ENCODE measurements at places on chromosomes 11 and 22.

DNA sequence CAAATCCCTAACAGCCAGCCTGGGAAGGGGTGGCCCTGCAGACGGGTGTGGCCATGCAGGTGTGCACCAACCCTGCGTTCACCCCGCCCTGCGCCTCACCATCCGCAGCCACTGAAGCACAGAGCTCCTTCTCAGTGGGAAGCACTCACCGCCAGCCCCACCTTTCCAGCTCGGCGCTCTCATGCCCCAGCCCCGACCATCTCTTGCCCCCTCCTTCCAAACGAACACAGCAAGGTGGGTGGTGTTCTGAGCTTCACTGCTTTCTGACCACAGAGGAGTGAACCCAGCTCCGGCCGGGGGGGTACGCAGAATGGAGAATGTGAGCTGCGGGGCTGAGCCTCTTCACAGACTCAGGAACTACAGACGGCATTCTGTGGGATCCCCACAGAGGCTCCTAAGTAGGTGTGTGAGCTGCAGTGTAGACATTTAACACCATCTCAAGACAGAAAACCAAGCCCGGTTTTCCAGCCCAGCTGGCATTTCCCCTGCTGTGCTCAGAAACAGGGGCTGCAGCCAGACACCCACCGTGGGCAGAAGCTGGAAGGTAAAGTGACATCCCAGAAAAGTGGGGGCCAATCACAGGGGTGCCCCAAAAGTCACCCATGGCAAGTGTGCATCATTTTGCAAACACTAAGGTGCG lies 88.4 kb upstream of the RTL6 start:
- no peak for DNase-seq

DNA sequence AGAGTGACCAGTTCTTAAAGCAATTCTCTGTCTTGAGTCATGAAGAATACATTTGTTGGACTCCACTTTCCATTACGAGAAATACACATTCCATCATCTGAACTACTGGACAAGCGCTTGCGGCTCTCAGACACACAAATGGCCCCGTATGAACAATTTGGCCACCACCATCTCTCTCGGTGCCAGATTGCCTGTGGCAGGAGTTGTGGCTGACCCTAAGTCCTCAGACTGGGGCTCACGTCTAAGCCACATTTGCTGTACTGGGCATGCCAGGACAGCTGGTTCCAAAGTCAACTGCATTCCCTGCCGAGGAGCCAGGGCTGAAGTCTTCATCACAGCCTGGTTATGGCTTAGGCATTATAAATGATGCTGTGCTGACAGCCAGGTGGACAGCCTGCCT lies 227.5 kb downstream of the MIAT start:
- DNase-seq = no peak

- no peak for DNase-seq
Observed at GRCh38 chr22:37806409-37807333, 1.1 kb upstream of the GCAT start.

- DNase-seq = no peak
Observed at GRCh38 chr11:88041679-88042078, 133.6 kb downstream of the RAB38 start.

- no peak for DNase-seq
Observed at GRCh38 chr11:100863080-100863581, 176.0 kb downstream of the ARHGAP42 start.

- DNase-seq = peak; percentile 24
Observed at GRCh38 chr22:39241794-39242594, 2.8 kb downstream of the PDGFB start.

- DNase-seq = no peak
Observed at GRCh38 chr11:125114518-125114917, 3.1 kb upstream of the TMEM218 start.

DNA sequence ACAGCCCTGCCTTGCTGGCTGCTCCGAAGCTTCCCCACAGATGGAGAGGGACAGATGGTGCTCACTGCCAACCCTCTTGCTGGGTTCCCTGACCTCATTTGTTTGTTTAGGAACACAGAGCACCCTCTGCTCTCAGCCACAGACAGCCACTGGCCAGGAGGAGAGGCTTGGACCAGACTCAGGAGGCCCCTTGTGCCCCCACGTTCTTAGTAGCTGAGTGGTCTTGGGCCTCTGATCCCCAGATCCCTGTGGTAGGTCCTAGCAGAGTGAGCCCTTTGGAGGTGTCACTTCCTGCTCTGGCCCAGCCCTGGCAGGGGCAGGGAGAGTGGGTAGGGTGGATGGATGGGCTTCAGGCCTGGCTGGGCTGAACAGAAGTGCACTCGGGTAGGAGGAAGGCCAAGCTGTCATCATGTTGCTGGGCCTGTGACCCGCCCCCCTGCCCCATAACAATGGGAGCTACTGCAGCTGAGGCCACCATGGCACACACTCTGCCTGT lies 84.0 kb downstream of the DHCR7 start:
- DNase-seq = no peak

GRCh38 chr11:121999651-122000050 lies 116.4 kb downstream of the BLID start:
- DNase-seq = no peak

DNA sequence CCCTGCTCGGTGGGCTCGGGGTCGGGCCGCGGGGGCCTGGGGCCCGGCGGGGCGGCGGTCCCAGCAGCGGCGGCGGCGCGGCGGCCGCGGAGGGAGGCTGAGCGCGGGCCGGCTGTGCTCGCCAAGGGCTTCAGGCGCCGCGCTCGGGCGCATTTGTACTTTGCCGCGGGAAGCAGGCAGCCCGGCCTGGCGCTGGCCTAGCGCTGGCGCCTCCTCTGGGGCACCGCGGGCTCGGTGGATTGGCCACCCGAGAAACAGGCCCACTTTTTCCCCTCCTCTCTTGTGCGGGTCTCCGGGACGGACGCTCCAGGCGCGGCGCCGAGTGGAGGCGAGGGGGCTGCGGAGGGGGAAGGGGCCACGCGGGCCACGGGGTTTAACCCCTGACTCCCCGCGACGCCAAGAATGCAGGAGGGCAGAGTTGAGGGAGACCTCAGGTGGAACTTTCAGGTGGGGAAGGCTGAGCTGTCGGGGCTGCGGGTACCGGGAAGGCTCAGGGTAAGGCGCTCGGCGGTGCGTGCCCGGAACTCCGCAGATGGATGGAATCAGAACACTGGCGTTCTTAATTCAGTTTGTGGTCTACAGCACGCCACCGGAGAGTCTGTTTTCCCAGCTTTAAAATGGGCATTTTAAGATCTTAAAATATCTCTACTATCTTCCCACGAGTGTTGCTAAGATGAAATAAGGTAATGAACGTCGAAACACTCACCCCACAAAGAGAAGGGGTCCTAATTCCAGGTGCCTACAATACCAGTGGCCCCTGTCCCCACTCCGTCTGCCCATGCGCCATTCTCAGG lies at the start of gene CHRDL2:
TSS of gene CHRDL2 (minus strand) at position 126 of the 794 bp plus-strand sequence. CDS start 538 bp downstream, outside the sequence.
- no peak for DNase-seq

GRCh38 chr11:119316729-119317591 lies at the start of gene MCAM:
TSS of gene MCAM (minus strand) at chr11:119317130. CDS start at chr11:119317101, 29 bp downstream.
- DNase-seq = no peak

DNA sequence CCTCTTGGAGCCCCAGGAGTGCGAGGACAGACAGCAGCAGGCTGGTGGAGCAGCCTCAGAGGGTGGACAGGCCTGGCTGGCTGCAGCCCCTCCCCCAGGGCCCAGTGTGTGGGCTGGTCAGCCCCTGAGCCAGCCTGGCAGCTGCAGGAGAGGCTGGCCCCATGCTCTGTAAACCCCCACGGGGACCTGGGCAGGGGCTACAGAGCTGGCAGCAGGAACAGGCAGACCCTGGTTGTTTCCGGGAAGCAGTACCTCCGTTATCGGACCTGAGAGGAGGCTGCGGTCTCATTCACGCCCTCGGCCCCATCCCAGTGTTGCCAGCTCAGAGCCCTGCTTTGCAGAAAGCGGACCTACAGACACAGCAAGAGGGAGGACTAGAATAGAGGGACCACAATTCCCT lies 38.5 kb upstream of the COMT start:
- DNase-seq = no peak

GRCh38 chr11:29153078-29153477 lies 863.8 kb downstream of the KCNA4 start:
- no peak for DNase-seq

DNA sequence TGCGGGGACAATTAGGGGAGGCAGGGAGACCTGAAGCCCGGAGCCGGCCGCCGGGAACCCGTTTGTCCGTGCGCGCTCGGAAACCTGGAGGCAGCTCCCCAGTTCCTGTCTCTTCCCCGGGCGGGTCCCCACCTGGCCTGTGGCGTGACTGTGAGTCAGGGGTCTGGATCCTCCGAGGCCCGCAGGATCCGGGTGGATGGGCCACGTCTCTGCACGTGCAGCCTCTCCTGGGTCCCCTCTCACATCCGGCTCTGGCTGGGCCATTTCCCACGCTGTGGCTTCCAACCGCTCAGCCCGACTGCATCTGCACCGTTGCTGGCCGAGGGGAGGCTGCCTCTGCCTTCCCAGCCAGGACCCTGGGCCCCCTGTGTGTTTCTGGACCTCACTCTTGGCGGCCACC lies 14.8 kb upstream of the H19 start:
- no peak for DNase-seq

GRCh38 chr22:38348751-38349496 lies 31.7 kb upstream of the CSNK1E start:
- no peak for DNase-seq

DNA sequence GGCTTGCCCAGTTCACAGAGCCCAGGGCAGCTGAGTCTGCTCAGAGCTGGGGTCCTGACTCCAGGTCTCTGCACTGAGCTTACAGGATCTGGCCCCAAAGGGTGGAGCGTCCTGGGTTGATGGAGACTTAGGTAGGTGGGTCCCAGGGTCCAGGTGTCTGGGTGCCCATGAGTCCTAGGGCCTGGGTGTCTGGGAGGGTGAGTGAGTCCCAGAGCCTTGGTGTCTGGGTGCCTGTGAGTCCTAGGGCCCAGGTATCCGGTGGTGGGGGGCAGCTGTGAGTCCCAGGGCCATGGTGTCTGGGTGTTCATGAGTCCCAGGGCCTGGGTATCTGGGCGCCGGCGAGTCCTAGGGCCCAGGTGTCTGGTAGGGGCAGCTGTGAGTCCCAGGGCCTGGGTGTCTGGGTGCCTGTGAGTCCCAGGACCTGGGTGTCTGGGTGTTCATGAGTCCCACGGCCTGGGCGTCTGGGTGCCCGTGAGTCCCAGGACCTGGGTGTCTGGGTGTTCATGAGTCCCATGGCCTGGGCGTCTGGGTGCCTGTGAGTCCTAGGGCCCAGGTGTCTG lies 1505.6 kb downstream of the BRD1 start:
- no peak for DNase-seq

- no peak for DNase-seq
Observed at GRCh38 chr22:24504540-24504939, 9.4 kb downstream of the UPB1 start.

DNA sequence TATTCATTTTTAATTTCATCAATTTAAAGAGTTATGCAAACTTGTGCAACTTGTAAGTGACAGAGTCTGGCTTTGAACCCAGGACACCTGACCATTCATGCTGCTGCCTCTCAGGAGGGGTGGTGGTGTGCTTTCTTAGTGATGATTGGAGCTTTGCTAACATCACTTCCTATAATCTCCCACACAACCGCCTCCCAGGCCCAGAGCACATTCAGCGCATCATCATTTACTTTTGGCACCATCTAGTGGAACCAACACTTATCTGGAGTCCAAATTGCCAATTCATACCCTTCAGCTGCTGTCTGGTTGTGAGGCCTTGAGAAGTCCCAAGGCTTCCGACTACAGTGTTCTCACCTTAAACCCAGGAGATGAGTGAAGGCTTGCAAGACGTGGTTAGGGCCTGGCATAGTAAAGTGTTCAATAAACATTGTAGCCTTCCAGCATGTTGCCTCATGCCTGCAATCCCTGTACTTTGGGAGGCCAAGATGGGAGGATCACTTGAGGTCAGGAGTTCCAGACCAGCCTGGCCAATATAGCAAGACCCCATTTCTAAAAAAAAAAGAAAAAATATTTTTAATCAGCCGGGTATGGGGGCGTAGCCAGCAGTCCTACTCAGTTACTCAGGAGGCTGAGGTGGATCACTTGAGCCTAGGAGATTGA lies 1.1 kb upstream of the TTLL1 start:
- DNase-seq = no peak

- no peak for DNase-seq
Observed at GRCh38 chr22:20904008-20904979, 12.9 kb upstream of the CRKL start.

DNA sequence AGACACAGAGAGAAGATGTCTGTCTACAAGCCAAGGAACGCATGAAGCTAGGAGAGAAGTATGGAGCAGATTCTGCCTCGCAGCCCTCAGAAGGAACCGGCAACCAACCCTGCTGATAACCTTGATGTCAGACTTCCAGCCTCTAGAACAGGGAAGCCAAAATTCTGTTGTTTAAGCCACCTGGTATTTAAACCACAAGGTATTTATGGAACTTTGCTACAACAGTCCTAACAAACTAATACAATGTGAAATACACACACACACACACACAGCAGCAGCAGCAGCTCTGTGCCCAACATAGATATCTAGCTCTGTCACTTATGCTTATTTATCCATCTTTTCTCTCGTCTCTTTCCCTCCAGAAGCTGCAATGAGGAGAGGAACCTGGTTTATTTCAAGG lies 400.0 kb downstream of the ETS1 start:
- no peak for DNase-seq

DNA sequence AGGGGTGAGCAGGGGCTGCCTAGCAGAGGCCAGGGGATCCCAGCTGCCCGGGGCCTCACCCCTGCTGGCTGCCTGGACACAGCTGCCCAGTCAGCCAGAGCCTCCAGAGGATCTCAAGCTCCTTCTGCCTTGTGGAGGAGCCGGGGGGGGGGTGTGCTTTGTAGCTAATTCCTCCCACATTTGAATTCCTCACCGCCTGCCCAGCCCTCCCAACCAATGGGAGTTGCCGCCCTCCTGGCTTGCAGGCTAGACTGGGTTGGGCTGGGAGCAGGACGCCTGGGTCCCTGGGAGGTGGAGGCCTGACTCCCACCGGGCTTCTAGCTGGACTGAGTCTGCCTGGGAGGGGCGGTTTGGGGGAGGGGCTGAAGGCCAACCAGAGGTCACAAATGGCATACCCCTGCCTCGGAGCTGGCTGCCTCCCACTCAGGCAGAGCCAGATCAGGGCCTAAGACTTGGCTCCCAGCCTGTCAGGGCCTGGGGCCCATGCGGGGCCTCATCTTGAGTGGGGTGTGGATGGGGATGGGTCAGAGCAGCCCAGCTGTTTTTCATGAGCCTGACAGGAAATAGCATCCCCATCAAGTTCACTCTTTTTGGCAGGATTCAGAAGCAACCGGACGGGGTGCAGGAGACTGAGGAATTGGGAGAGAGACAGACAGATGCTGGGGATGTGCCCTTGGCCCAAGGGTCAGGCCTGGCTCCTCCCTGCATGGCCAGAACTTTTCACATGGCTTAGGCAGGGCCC lies 29.2 kb upstream of the PDE2A start:
- DNase-seq = no peak

- no peak for DNase-seq
Observed at GRCh38 chr22:44005524-44005923, 18.6 kb upstream of the PARVB start.

- no peak for DNase-seq
Observed at GRCh38 chr22:41384128-41384527, 2.4 kb downstream of the TEF start.

DNA sequence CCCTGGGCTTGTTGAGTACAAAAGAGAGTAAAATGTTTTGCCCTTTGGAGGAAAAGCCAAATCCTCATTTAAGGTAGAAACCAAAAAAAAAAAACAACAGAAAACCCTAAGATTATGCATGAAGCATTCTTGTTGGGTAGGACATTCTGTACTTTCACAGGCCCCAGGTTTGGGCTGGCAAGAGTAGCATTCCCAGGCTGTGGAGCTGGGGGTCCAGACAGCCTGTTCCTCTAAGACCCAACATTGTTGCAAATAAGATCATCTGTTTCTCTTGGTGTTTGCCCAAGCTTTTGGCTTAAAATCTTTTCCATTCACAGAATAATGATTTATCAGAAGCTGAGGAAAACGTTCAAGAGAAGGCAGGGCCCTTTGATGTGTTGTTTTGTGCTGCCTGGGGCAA lies 123.8 kb downstream of the MICAL2 start:
- no peak for DNase-seq

Measured in T-helper 1 cell (primary cell).